Foreskin fibroblast (primary cell): ENCODE measurements at places on chromosomes 16 and 17.

GRCh38 chr16:22267764-22268163 is 29.4 kb upstream of the POLR3E start:
- no peak for DNase-seq

GRCh38 chr16:88841521-88842307 is 15.0 kb downstream of the GALNS start:
- no peak for DNase-seq

GRCh38 chr17:59067756-59068155 is 38.9 kb downstream of the TRIM37 start:
- no peak for DNase-seq

DNA sequence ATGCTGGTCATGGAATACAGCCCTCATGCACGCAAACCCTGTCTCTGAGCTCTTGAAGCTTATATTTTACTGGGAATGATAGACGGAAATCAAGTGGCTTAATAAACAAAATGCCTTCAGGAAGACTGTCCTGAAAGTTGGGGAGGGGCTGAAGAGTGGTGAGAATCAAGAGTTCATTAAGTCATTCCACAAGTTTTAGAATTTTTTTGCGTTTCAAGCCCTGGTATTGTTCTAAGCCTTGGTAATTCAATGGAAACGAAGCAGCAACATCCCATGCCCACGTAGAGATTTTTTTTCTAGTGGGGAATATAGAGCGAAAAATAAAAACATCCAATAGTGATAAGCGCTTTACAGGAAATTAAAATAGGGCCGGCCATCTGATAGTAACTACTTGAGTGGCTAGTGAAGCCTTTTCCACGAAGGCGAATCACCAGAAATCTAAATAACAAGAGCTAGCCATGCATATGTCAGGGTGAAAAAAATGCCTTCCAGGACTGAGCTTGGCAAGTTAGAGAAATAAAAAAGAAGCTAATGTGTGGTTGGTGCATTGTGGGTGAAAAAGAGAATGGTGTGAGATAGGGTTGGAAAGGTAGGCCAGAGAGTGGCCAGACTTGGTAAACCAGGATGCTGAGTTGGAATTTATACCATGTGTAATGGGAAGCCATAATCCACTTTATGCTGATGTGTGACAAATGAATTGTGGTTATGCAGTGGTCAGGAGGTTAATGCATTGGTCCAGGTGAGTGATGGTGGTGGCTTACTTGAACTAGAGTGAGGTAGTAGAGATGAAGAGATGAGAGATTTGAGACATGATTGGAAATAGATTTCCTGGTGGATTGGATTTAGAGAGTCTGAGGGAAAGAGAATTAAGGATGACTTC is 772 bp downstream of the PFAS start:
- no peak for DNase-seq

DNA sequence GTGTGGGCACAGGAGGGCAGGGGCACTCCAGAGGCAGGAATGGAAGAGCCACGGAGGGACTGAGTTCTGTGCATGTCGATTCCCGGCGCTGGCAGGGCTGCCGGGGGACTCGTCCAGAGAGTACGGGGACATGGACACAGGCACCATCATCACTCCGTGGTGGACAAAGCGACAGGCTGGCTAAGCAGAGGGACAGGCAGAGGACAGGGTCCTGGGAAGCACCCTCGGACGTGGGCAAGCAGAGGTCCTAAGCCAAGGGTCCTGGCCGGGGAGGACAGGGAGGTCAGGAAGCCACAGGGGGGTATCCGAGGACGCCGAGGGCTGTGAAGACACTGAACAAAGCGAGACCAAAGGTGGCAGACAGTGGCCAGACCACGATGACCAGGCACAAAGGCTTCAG is 44.3 kb upstream of the ENPP7 start:
- no peak for DNase-seq

- no peak for DNase-seq
These were observed 119.1 kb downstream of the BRIP1 start for GRCh38 chr17:61744252-61744651.

- DNase-seq, result no peak
These were observed 7.7 kb upstream of the SLFN12L start for GRCh38 chr17:35545150-35545549.

- no peak for DNase-seq
These were observed 1.4 kb upstream of the PRDM7 start for GRCh38 chr16:90078579-90078895.

DNA sequence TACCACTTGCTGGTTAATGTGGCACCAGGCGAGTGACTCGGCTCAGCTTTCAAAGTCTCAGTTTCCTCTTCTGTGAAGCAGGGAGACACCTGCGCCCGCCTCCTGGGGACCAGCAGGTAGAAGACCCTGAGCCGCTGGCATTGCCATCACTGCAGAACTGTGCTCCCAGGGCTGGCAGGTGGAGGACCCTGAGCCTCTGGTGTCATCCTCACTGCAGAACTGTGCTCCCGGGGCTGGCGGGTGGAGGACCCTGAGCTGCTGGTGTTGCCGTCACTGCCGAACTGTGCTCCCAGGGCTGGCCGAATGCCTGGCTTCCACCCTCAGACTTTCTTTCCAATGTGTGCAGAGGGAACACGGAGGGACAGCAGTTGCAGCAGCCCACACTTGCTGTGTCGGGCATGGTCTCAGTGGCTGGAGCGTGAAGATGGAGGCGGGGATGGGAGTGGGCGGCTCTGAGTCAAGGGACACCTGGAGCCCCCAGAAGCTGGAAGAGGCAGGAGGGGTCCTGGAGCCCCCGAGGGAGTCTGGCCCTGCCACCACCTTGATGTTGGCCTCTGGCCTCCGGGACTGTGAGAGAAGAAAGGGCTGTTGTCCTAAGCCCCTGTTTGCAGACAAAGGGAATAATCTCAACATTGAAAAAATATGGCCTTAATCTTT is 75.8 kb upstream of the METTL9 start:
- no peak for DNase-seq

DNA sequence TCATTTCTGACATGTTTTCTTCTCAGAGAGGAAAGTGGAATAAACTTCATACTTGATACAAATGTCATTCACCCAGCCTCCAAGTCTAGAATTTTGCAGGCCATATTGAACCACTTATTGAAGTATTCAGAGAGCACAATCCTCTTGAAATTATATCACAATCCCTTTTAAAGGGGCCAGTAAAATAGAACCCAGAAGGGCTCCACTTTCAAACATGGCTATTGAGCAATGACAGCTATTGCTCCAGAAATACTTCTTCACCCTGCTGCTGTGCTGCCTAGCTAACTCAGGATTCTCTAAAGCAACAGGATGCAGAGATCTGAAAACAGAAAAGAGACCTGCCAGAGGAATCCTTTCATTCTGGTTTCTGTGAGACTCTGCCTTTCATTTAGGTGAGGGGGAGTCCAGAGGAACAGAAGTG is 275.0 kb upstream of the CDH5 start:
- DNase-seq, result peak; percentile 20

DNA sequence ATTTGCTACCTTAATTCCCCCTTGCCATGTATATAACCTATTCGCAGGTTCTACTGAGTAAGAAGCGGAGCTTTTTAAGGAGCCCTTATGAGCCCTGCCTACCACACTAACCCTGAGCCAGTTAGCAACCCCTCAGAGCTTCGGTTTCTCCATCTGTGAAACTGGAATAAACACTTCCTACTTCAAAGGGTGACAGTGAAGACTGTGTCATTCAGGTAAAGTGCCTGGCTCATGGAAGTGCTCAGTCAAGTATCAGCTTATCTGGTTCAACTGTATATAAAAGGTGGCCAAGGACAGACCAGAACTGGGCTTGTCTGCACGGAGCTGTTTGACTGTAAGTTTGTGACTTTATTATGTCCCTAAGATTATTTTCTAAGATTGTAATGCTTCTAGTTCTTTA is 31.0 kb downstream of the TXNDC11 start:
- no peak for DNase-seq

- DNase-seq, result no peak
These were observed 34.2 kb upstream of the PLCG2 start for GRCh38 chr16:81744911-81745310.

DNA sequence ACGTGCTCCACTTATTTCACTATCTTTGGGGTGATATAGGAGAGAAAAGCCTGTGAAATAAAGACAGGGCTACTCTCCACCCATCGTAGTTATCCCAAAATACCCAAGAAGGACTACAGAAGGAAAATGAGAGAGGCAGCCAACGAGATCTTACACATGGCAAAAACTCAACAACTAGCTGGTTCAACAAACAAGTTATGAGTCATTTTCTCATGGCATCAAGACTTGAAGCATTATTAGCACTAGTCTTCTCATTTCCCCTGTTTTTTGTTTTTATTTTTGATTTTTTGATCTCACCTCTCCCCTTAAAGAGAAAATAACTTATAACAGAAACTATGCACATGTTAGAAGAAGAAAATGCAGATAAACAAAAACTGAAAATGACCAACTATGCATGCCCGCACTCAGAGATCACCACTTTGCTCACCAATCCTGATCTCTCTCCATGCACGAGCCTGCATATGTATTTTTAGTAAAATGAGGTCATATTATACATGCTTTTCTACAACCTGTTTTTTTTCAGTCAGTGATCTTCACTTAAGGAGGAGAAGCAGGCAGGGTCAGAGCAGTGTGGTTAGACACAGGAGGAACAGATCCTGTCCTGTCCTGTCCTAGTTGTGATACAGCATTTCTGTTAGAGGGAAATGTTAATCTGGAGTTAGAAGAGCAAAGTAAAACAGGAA is 22.8 kb downstream of the FAM117A start:
- peak; percentile 36 for DNase-seq

- no peak for DNase-seq
These were observed 33.8 kb upstream of the SALL1 start for GRCh38 chr16:51184702-51185433.

- no peak for DNase-seq
These were observed 474.6 kb downstream of the PMP22 start for GRCh38 chr17:14790521-14790920.

DNA sequence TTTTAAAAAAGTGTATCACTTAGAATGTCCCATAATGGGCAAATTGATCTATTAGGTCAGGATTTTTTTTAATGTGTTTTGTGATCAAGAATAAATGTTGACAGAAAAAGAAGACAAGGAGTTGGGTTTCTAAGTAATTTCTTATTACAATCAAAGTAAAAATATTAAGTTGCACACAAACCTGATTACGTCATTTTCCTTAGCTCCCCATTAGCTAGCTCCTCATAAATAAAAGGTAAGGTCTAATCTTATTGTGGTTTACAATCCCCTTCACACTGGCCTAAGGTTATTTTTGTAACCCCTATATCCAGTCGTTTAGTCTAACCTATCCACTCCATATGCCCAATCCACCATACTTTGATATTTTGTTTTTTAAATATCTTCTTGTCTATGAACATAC is 7.6 kb downstream of the CA10 start:
- DNase-seq, result no peak

DNA sequence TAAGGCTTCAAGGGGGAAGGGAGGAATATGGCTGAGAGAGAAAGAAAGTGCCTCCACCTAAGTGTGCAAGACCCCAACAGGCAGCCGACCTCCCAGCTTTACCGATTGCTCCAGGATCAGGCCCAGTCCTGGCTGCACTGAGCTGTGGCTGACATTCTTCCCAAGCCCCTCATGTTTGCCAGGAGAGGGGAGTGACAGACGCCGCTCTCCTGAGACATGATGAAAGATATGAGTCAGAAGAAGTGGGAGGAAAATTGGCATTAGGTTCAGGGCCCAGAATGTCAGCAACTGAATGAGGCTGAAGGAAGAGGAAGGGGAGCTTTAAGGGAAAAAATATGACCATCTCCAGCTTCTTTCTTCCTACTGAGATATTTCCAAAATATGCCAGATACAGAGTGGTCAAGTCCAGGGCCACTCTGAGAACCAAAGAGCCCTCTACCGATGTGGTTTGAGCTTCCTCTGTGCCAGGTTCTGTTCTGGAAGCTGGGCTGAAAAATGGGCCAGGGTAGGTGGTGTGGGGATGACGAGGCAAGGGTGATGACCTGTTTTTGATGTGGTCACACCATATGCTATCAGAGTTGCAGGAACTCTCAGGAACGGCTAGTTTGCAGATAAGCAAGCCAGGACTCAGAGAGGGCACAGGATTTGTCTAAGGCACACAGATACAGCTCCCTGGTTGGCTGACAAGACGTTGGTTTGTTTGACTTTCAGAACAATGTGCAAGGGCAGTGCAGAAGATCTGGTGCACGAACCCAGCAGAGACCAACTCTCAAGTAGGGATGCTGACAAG is 176.7 kb downstream of the SOX9 start:
- DNase-seq, result no peak

DNA sequence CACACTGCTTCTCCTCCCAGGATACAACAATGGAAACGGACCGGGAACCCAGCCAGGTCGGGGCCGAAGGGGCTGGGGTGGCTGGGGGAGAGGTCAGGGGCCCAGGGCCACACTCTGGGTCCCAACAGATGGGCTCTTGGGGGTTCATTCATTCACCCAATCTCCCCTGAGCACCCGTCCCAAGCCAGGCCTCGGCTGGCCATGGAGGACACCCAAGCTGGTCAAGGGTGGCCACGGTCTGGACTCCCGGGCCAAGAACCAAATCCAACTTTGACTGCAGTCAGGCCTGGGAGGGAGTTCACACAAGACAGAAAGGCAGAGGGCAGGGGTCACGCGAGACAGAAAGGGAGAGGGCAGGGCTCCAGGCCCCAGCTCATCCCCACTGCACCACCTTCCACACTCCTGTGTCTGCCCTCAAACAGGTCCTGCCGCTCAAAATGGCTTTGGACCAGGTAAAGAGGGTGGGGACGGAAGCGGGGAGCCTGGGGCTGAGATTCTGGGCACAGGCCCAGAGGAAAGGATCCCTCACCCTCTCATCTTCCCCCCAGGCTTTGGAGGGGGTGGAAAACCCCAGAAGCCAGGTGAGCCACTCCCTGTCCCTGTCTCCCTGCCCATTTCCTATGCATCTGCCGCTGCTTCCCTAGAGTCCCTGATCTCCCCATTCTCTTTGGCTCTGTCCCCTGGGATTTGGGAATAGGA is 12.3 kb upstream of the PKMYT1 start:
- DNase-seq, result no peak

DNA sequence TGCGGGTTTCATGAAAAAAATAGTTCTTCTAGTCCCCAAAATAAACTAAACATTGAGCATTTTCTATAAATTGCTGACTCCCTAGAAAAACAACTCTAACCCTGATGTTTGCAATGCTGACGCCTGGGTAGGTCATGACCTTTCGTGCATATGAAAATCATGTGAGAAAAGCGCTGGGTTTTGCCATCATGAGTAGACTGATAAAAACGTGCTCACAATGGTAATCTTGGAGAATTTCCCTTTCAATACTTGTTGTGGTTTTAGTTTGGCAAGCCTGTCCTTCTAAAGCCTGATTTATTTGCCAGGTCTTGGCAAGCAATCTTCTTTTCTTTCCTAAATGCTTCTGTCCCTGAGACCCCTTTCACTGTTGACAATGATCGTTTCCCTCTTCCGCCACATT is 4.0 kb upstream of the CLEC10A start:
- DNase-seq, result no peak
